NCI-H1930 (cell line): ENCODE measurements at places on chromosomes 12 and 14.

DNA sequence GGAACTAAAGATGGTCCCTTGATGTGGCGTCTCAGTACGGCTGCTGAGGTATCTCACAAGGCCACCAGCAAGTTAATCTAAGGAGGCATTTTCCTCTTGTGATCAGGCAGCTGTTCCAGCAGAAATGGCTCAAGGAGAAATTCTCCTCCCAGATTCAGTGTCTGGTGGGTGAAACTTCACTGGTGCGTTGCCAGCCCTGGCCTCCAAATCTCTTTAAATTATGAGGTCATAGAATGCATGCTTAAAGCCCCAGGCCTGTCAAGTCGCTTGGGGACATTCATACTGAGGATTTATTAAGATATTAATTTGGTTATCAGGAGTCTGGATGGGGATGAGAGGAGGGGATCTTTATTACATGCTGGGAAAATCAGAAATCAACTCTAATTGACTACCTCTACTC lies 72.9 kb downstream of the PPP2R5C start:
- no peak for DNase-seq

GRCh38 chr14:92719890-92720323 lies 28.5 kb downstream of the LGMN start:
- no peak for DNase-seq

- no peak for DNase-seq
These were observed 12.7 kb downstream of the AGAP2 start for GRCh38 chr12:57725851-57726150.

DNA sequence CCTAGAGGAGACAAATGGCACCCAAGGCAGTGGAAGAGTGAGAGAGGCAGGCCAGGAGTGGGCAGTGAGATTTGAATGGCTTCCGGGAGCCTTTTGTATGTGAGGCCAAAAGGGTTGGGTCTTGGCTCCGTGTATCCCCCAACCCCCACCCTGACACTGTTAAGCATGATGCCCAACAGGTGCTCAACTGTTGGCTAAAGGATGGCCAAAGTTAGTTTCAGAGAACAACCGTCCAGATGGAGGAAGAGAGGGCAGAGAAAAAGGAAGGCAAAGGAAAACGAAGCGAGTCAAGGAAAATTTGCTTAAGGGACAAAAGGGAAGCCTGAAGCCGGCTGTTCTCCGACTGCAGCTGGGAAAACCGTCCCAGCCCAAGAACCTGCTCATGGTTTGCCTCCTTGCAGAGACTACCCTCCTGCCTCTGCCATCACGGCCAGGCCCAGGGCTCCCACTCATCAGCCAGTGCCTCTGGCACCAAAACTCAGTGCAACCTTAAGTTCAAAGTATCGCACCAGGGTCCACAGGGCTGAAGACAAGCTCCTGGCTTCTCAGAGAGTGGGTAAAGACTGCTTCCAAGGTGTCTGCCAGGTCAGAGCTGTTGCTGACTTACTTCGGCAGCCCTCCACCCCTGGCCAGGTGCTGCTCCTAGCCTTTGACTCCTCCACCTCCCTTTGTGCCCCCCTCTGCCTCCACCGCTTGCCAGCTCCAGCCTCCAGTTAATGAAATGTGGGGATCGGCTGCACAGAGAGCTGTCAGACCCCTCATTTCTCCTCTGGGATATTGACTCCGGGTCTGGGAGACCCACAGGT lies 4.2 kb upstream of the C1QL4 start:
- DNase-seq: no peak

DNA sequence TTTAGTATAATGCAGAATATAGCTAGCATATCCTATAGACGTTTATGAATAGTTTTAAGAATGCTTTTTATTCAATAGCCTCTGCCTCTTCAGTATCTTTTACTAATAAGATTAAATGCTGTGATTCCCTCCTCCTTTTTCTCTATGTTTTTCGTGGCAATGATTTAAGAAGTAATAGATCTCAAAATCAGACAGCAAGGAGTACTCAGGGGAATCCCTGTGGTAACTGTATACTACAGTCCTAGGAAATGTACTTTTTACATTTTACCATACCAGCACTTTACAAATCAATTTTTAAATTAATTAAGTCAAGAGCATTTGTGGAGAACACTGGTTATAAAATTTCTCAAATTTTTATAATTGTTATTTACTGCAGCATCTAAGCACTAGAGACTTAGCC lies 240.6 kb upstream of the CAND1 start:
- DNase-seq: no peak

DNA sequence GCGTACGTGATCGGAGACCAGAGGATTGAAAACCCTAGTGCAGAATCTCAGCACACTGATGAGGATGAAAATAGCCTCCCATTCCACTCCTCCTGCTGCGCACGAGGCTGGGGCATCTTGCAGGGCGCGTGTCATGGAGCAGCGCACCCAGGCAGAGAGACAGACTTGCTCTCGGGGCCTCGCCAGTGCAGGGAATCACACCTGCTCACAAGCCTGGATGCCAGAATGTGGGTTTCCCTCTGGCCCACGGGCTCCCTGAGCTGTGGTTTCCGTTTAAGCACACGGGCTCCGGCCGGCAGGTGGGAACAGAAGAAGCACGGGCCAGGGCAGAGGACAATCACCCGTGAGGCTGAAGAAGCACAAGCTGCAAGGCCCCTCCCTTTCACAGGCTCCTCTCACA lies 2.0 kb downstream of the FGF6 start:
- DNase-seq: no peak

DNA sequence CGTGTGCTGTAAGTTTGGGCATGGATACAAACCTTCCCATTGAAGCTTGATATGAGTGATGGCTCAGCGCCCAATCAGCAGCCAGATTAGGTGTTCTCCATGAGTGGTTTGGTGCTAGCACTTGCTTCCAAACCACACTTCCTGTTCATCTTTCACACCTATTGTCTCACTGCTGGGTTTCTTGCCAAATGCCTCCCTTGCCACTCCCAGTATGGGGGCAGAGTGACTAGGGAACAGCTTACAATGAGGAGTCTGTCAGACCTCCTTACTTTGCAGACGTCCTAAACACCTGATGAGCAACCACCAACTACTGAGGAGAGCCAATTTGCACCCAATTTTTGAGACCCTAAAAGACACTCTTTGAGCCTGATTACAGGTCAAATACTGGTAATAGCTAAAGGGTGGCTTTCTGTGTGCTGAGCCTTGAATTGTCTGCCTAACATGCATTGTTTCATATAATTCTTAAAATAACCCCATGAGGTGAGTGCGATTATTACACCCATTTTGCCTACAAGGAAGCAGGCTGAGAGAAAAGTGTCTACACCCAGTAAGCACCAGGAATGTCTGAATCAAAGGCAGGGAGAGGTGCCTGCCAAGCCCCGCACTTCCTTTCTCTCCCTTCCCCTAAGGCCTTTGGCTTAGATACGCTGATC lies 48.4 kb upstream of the FOS start:
- no peak for DNase-seq

DNA sequence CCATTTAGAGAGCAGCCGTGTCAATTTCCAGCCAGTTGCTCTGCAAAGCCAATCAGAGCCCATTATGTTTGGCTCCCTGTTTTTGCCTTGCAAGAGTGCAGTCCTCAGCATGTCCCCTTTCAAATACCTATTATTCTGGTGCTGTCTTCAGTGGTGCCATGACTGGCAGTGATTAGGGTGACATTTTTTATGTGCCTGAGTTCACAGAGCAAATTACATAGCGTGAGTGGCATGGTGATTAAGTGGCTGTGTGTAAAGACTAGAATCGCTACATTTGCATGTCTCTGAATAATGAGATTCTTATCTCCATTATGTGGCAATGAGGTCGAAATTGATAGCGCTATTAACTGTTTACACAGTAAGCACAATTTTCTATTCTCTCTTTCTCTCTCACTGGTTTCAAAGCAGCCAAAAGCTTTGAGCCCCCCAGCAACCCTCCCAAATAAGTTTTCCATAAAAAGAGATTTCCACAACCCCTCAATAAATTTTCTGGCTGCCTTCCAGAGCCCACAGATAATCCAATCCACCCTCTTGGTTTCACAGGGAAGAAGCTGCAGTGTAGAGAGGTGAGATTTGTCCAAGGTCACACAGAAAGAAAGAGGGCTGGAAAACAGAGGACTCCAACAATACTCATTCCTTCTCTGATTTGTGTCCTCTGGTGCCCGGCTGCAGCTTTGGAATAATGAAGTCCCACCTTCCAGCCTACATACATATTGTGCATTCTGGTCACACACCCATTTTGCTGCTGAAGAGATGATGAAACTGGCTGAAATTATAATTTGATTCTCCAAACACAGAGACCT lies 58.8 kb upstream of the NUDT4 start:
- DNase-seq: peak; percentile 99

DNA sequence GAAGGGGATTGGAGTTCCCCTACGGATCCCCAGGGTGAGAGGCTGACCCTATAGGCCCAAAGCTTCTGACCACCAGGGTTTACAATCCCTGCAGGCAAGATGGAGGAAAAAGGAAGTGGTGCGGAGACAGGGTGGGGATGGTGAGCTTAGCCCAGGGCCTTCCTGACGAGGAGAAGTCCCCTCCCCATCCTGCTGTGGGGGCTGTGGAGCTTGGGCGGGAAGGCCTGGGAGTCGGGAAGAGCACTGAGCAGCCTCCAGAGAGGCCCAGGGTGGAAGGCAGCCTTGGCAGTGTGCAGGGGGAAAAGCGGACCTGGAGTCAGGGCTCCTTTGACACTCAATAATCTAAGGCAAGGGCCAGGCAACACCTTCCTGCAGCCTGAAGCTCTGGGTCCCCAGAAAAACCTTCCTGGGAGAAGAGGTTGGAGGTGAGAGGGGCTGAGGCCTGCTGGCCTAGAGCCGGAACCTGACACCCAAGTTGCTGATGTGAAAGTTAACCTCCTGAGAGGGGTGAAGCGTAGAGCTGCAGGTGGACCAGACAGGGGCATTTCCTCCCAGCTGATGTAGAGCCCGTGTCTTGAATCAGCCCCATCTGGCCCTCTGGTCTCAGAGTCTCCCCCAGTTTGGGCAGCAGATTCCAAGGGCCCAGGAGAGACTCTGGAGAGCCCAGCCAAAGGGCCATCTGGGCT lies 6.0 kb downstream of the HDAC7 start:
- no peak for DNase-seq

DNA sequence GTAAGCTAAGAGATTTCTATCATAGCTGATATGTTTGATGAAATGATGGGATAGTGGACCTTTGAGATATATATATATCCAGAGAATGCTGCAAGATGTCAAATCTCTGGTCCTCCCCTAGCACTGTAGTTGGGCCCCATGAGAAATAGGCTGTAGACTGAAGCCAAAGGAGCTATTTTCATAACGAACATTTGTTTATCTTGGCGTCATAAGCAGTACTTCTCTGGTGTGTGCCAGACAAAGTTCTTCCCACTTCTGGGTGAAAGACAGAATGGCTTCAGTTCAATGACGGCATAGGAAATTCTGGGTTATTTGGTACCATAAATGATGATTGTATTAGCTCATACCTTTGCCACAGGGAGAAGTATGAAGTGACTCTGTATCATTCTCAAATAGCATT lies 534.3 kb downstream of the SOX5 start:
- no peak for DNase-seq

GRCh38 chr12:92425165-92425564 lies 277.6 kb upstream of the PLEKHG7 start:
- DNase-seq: no peak

DNA sequence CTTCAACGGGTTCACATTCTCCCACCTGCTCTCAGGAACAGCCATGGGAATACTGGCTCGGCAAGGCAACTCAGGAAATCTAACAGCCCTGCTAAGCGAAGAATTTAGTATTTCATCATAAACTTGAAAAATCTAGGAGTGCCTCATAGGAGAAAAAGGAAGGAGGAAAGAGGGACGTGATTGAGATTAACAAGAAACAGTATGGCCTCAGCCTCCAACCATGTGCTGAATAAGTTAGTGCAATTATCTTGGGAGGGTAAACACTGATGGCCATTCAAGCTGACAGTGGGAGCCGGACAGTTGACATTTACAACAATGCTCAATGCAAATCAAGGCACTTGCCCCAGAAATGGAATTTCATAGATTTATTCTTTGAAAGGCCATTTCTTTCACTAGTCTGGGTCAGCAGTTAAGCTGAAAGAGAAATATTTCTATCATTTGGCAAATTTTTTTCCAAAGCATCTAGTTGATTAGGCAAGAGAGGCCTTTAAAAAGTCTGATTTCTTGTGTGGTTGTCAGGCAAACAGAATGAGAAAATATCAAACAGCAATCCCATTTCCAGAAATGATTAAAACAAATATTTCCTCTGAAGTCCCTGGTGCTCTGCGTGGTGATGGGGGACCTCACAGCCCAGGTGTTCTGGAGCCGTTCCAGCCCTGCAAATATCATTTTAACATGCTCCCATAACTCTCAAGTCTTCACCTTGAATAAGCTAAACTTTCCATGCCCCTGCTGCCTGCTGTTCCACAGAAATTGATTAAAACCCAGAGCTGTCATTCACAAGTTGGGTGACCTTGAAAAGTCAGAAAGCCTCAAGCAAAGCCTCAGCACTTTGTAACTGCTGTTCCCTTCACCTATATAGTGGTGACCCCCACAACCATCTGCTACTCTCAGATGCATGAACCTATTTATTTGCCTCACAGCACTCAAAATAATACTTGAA lies 121.6 kb downstream of the PHLDA1 start:
- peak; percentile 67 for DNase-seq

- no peak for DNase-seq
These were observed 319.4 kb downstream of the KCNC2 start for GRCh38 chr12:74890237-74890599.

DNA sequence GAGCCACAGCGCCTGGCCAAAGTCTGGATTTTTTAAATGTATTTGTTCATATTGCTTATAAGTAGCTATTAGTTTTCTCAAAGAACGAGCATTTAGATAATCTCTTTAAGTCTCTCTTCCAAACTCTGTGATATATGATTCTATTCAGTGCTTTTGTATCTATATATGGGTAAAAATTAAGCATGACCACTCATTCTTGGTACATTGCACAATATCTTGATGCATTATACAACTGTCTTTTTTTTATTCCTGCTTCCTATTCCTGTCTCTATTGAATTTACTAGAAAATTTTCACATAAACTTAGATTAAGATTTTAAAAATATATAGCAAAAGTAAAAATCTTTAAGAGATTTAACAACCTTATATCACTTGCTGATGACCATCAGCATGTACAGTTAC lies 29.1 kb downstream of the SOCS2 start:
- no peak for DNase-seq

GRCh38 chr14:59435987-59436386 lies 29.2 kb downstream of the GPR135 start:
- DNase-seq: no peak

- DNase-seq: no peak
These were observed 12.4 kb downstream of the MTERF2 start for GRCh38 chr12:106974511-106974910.
